ENCODE measurements at places on chromosomes 3 and 15. TPM values are rescaled to one million over a fixed set of nuclear protein-coding genes. Genes with fewer than 3 reads are reported as not detected.

The CPLX3 gene
- 0.10 TPM for polyA plus RNA-seq

The CKMT1B gene
- 2.6 TPM for polyA plus RNA-seq

The TMOD2 gene
- 2.1 TPM for polyA plus RNA-seq

The PPP4R2 gene
- polyA plus RNA-seq = 21.7 TPM

The MYZAP gene
- 9.0 TPM for polyA plus RNA-seq

The TRH gene
- 0.22 TPM for polyA plus RNA-seq

All from lung (tissue), 17 donors.